ENCODE measurements at places on chromosomes 11 and 22.

DNA sequence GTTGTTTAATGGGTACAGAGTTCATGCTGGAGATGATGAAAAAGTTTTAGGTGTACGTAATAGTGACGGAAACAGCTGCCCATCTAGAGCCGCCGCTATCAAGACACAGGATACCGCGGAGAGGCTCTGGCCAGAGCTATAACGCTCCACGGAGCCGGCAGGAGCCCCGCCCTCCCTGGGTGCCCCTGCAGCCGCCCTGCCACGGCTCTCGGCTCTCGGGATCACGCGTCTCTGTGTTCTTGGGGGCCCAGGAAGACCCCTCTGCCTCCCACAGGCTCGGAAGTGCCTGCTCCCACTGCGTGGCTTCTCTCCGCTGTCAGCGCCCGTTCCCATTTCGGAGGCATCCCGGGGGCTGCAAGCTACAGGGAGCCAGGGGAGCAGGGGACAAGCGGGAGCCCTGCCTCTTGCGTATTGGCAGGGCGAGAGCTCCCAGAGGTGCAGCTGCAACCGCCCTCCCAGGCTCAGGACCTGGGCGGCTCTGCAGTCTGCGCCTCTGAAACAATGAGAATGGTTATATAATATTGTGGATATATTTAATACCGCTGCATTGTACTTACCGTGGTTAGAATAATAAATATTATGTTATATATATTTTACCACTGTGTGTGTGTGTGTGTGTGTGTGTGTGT, 13.7 kb downstream of the GLYATL2 start:
- peak; percentile 44 for DNase-seq

GRCh38 chr22:17797721-17798559, 23.7 kb upstream of the BID start:
- DNase-seq = peak; percentile 68

GRCh38 chr11:68855205-68855981, 13.7 kb upstream of the CPT1A start:
- peak; percentile 83 for DNase-seq

DNA sequence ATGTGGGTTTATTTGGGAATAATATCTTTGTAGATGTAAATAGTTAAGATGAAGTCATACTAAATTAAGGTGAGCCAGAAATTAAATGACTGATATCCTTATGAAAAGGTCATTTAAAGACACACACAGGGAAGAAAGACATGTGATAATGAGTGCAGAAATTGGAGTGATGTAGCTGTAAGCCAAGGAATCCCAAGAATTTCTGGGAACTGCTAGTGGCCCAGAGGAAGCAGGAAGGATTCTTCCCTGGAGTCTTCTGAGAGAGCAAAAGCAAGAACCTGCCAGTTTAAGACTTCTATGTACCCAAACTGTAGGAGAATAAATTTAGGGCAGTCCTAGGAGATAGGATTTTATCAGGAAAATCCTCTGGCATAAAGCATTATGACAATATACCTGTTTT, 66.9 kb downstream of the LRRC4C start:
- no peak for DNase-seq

GRCh38 chr11:20311444-20311843, 52.1 kb upstream of the HTATIP2 start:
- DNase-seq = no peak

DNA sequence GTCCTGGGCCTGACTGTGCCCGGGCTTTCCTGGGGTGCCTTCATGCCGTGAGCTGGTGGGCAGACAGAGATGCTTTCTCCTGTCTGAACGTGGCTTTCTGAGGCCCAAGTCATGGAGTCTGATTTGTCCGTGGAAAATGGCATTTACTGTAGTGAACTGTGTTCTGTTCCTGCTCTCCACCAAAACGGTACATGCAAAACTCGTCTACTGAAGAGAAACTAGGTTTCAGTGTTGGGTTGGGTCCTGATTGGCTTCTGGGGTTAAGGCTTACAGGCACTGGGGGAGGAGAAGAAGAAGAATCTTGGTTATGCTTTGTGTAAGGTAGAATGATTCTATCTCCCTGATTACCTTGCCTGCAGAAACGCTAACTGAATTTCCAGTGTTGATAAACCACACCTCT, 541.7 kb downstream of the NTM start:
- no peak for DNase-seq

DNA sequence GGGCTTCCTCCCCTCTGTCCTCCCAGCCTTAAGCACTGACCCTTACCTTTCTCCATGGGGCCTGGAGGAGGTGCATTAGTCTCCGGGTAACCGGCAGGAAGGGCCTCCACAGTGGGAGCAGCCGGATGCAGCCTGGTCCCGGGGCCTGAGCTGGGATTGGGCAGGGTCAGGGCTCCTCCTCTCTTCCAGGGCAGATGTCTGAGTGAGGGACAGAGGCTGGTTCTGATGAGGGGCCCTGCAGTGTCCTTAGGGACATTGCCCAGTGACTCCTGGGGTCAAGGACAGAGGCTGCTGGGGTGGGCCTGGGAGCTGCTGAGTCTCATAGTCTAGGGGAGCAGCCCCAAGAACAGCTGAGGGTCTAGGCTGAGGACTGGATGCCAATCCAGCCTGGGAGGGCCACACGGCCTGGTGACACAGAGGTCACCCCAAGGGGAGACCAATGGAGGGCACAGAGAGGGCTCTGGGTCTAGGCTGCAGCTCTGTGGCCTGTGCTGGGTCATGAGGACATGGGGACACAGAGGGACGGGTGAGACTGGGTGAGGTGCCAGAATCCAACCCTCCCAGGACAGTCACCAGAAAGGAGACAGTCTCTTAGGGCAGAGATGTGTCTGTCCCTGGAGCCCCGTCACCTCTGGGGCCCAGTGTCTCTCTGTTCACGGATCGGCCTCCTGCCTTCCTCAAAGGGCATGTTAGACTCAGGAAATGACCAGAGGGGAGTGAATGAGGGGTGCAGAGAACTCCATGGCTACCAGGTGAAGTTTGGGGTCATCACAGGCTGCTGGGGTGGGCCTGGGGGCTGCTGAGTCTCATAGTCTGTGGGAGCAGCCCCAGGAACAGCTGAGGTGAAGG, 6.5 kb downstream of the IGLL5 start:
- no peak for DNase-seq

GRCh38 chr11:33735271-33736147, 714 bp downstream of the CD59 start:
- peak; percentile 83 for DNase-seq

DNA sequence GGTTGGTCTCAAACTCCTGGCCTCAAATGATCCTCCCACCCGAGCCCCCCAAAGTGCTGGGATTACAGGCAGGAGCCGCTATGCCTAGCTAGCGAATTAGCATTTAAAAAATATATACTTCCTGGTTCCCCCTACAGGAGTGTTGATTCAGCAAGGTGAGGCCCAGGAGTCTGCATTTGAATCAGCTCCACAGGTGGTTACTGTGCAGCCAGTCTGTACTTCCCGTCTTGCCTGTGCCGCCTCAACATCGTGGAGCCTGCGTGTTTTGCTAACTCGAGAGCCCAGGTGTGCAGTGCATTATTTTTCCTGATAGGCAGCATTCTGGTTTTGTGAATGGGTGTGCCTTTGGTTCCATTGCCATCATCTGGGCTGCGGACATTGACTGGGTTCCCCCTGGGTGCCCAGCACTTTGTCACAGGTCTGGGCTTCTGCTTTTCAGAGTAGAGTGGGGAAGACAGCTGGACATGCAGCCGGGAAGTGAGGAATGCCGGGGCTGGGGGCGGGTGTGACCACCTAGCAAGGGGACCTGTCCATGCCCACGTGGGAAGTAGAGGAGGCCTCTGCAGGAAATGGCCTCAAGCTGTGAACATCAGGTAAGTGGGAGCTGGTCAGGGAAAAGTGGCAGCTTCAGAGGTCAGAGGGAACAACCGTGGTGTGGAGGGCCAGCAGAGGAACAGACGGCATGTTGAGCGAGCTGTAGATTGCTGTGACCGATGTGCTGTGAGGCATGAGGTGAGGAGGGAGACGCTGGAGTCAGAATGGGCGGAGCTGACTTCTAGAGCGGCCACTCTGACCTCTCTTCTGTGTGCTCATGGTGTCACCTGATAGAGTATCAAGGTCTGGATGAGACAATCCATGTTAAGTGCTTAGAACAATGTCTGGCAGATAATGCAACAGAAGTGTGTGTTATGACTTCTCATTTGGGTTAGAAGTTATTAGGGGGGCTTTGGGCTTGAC, 42.2 kb downstream of the PPFIA1 start:
- DNase-seq = peak; percentile 22

- DNase-seq = no peak
These were observed 4.2 kb upstream of the GRK2 start for GRCh38 chr11:67261946-67262681.

GRCh38 chr11:1397146-1397861, 7.6 kb downstream of the BRSK2 start:
- no peak for DNase-seq

- DNase-seq = peak; percentile 87
These were observed 1.9 kb downstream of the POLD4 start for GRCh38 chr11:67351275-67352005.

DNA sequence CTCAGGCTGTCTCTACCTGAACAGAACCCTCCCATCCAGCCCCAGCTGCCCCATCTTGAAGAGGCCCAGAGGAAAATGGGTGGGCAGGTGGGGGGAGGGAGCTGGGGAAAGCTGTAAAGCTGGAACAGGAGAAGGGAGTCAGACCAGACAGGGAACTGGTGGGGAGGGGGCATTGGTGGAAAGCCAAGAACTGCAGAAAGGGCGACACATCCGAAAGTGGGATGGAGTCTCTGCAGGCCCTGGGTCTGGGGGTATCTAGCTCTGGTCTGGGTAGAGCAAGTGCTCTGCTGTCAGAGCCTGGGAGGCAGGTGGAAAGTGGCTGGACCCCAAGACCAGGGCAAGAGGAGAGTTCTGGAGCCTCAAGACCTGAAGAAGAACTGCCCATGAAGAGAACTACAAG, 7.7 kb downstream of the TMPRSS13 start:
- no peak for DNase-seq

Measured in hematopoietic multipotent progenitor cell treated with erythropoietin and hydrocortisone succinate and interleukin-3 and kit ligand, for 4 days (in vitro differentiated cells).